Type B pancreatic cell (in vitro differentiated cells): ENCODE measurements at places on chromosomes 2 and 18. TPM values are rescaled to one million over a fixed set of nuclear protein-coding genes. Genes with fewer than 3 reads are reported as not detected.

LIMS4 gene
- 1.0 TPM in 2 replicates for total RNA-seq

GRCh38 chr18:48723837-48724236 is 185.0 kb downstream of the CTIF start:
- no peak for DNase-seq

DNA sequence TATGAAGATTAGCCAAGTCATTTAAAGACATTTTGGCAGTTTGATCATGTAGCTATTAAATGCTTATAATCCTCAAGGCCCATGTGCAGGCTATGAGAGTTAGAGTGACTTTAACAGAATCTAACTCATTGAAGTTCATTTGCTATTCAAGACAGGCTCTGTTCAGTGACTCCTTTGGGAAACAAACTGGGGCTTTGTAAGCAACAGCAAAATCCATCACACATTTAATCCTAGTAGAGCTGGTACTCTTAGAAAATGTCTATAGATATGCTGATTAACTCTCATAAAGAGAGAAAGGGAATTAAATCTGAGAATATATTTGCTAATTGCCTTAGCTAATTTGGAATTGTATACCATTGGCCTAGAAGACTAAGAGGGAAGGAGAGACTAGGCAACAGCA is 182.8 kb upstream of the SESTD1 start:
- DNase-seq: no peak

- DNase-seq: no peak
Measured at GRCh38 chr2:145909175-145909755, 1389.3 kb upstream of the ZEB2 start.

- DNase-seq: no peak
Measured at GRCh38 chr18:31577195-31577594, 14.5 kb upstream of the TTR start.

DNA sequence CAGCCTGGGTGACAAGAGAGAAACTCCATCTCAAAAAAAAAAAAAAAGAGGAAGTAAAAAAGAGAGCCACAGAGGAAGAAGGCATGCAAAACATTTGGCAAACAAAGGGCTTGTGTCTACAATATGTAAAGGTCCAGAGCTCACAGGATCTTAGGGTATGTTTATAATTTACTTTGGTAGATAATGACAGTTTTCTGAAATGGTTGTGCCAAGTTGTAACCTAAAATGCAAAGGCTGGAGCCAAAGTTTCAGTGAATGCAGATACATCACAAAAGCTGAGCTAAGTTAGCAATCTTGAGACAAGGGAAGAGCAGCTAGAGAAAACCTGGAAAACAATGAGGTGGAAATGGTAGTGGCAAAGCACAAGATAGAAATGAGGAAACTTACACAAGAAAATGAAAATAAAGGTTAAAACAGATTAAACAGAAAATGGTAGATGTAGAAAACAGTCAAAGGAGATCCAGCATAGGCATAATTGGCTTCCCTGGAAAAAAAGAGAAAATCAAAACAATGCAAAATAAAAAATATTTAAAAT is 77.5 kb upstream of the HK2 start:
- DNase-seq: no peak
